ENCODE measurements at places on chromosomes 4 and X.

GRCh38 chr4:12414181-12414812 lies 985.6 kb upstream of the HS3ST1 start:
- no peak for DNase-seq

DNA sequence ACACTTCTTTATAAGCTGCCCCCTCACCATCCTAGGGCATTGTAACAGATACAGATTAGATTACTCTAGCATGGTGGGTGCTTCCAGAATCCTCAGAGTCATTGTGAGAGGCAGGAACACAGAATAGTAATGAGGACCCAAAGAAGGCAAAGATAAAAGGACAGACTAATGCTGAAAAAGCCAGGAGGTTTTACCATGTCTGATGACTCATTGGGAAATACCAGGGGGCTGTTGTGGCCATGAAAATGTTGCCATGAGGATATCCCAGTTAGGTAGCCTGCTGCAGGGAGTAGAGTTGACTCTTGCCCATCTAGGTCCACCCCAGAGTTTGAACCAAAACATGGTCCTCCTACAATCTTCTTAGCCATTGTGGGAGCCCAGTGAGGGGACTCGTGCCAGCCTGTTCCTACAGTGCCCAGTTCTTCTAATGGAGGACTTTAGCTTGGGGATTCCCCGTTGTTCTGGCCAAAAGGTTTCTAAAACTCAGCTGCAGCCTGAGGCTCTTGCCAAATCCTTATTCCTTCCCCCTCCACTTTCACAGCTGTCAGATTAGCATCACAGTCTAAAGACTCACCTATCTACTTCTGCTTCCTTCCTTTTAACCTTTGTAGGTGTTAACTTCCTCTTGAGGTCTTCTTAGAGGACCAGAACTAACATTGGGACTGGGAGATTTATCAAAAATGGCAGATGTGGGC lies 586.0 kb upstream of the AADAT start:
- no peak for DNase-seq

DNA sequence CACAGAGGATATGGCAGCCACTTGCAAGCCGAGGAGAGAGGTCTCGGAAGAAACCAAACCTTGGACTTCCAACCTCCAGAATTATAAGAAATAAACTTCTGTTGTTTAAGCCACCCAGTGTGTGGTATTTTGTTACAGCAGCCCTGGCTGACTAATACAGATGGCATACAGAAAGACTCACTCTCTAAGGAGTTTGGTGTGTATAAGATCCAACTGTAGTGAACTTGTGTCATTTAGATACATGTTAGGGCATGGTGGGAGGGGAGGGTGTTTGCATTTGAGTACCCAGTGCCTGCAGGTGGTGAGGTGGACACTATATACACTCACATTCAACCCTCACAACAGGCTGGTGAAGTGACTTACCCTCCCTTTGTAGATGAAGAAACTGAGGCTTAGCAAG lies 233.2 kb upstream of the KLF3 start:
- DNase-seq: no peak

DNA sequence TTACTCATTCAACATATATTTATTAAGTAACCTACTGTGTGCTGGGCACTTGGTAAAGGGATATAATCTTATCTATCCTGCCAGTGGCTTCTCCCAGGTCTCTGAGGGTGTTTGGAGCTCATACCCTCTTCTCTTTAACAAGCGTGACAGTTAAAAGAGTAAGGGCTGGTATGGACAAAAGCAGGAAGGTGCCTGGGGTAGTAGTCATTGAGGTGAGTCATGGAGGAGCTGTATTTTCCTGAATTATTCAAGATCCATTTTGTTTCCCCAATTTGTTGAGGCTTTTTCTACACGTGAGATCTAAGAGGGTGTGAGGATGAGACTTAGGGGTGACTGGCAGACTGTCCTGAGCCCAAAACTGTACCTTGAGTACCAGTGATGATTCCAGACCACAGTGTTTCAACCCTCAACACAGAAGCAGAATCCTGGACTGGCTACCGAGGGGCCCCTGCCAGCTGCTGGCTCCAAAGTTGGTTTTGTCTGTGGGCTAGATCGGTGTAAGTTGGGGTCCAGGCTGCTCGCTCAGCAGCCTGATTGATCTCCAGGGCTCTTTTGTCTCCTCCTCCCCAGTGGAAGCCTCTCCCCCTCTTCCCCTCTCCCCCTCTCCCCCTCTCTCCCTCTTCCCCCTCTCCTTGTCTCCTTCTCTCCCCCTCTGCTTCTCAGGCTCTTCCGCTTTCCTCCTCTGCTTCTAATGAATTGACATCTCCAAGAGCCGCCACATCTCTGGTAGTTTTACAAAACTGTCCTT lies at the start of gene DRP2:
TSS of gene DRP2 (plus strand) at position 671 of the 748 bp plus-strand sequence. CDS start 11,862 bp downstream, outside the sequence.
- DNase-seq: no peak

DNA sequence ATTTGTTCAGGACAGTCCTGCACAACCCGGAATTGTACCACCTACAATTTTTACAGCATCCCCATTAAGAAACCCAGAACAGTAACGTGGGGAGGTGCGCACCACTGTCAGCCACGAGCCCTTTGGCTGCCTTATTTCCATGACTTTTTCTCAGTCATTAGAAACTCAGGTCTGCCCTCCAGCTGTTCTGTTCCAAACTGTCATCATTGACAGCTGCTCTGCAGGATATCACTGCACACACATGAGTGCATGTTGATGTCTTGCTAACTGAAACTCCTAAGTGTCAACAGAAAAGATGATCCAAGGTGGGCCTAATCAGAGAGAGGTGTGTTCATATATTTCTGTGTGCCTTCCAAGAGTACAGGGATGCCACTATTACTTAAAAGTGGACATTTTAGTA lies 123.4 kb downstream of the PARM1 start:
- DNase-seq: no peak

DNA sequence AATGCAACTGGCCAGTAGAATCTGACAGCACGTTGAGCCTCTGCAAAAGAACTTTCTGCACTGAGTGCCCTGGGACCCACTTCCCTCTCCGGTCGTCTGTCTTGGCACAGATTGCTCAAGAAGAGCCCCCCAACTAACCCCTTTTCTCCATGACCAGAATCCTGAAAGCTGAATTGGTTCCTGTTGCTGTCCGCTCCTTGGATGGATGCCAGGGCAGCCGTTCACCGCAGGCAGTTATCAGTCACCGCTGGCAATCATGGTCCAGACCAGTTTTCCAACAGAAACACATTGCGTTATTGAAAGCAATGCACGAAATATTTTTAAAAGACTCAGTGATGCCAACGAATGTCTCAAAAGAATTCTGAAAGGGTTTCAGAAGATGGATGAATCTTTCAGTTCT lies 733.7 kb upstream of the FRG1 start:
- no peak for DNase-seq

GRCh38 chrX:20267931-20268701 lies 1.4 kb upstream of the RPS6KA3 start:
- DNase-seq: peak; percentile 18

- no peak for DNase-seq
These were observed 122.9 kb downstream of the C4orf33 start for GRCh38 chr4:129218897-129219296.

GRCh38 chr4:83285055-83285407 lies 433 bp upstream of the COQ2 start:
- DNase-seq: no peak

DNA sequence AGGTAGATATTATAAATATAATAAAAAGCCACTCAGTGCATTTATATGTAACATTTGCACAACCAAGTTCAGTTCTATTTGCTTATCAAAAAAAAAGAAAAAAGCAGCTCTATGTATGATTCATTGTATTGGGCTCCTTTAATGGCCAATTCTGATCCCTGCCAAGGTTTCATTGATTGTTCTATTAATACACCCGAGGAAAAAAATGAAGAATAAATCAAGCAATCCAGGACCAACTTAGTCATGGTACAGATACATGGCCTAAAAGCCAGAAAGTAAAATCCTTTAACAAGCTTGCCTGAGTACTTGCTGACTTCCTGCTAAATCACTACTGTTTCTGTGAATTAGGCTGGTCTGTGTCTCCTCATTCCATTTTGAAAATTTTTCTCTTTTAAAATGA lies 77.6 kb upstream of the PCDH7 start:
- DNase-seq: no peak

DNA sequence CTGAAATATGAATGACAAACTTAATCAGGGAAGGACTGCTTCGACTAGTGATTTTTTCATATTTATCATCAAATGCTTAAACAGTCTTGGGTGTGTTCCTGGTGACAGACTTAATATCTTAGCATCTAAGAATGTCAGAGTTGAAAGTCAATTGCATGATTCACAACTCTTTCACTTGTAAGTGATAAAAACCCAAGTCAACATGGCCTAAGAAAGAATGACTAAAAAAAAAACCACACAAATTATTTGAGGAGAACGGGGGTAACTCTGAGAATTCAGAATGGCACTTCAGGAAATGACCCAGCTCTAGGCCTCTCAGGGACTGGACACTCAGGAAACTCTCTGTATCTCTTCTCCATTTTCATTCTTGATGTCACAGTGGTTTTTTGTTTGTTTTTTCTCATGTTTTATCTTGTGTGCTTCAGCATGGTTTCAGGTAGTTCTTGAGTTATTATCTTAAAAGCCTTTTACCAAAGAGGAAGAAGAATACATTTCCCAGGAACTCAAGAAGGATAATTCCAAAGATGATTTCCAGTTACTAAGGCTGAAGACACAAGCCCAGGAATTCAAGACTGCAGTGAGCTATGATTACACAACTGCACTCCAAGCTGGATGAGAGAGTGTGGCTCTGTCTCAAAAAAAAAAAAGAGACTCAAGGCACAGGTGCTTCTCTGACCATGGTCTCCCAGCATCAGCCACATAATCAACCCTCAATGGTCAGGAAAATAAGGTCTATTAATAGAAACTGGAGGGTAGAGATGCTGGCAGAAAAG lies 1697.8 kb upstream of the IGFBP7 start:
- no peak for DNase-seq

DNA sequence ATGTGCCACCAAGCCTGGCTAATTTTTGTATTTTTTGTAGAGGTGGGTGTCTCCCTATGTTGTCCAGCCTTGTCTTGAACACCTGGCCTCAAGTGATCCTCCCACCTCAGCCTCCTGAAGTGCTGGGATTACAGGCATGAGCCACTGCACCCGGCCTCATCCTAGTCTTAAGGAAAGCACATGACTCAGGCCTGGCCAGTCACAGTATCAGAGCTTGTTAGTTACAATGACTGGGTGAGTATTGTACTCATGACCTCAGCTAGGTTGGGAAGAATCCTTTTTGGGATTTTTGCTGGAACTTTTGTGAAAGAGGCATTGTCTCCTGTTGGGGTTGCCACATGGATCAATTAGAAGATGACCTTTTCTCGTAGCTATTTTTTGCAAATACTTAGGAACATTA lies 292.8 kb downstream of the RAPGEF2 start:
- DNase-seq: no peak

GRCh38 chr4:38292529-38292928 lies 332.3 kb downstream of the PTTG2 start:
- DNase-seq: no peak

DNA sequence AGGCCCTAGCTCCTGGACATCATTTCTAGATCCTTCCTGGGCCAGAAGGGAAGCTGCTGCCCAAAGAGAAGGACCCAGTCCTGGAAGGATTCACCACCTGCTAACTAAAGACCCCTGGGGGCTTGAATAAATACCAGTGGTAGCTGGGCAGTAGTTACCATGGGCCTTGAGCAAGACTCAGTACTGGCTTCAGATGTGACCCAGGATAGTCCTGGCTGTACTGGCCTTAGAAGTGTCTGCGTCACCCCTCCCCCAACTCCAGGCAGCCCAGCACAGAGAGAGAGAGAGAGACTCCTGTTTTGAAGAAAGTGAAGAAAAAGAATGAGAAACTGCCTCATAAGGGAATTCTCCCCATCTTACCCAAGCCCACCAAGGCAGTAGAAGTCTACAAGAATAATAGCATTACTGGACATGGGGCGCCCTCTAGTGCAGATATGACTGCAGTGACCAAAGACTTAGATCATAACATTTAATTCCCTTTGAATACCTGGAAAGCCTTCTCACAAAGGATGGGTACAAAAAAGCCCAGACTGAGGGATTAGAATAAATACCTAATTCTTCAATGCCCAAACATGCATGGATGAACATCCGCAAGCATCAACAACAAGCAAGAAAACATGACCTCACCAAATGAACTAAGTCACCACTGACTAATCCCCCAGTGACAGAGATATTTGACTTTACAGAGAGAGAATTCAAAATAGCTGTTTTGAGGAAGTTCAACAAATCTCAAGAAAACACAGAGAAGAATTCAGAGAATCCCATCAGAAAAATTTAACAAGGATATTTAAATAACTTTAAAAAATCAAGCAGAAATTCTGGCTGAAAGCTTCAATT lies 171.8 kb downstream of the HNRNPD start:
- peak; percentile 60 for DNase-seq

DNA sequence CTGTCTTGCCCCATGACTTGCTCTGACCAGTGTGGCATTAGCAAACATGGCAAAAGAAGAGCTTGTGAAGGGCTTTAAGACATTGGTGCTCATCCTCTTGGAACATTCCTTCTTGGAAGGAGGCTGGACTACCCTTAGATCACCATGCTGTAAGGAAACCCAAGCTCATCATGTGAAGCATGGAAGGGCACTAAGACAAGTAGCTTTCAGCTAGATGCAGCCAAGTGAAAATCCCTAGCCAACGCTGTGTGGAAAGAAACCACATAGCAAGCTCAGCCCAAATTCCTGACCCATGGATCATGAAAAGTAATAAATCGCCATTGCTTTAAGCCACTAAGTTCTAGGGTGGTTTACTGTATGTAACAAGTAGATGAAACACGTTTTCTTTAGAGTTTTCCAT lies 12.4 kb upstream of the PACRGL start:
- DNase-seq: no peak

- DNase-seq: no peak
These were observed 1008.9 kb upstream of the PCDH7 start for GRCh38 chr4:29711226-29711625.

- peak; percentile 61 for DNase-seq
These were observed 11.2 kb upstream of the BCOR start for GRCh38 chrX:40108959-40109287.

GRCh38 chr4:84915396-84915780 lies 51.1 kb downstream of the WDFY3 start:
- no peak for DNase-seq

DNA sequence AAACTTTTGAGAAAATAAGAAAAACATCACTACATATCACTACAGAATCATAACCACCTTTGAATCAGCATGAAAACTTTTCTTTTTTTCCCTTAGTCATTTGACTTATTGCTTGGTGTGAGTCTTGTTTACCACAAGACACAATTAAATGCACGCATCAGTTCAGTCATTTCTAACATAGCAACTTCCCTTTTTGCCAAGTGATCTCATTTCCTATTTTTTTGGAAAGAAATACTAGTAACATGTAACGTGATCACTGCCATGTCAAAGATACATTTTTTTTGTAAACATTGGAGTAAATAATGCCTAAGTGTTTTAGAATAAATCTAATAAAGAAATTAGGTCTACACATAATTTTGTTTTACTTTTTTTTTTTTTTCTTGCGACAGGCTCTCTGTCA lies 5.1 kb upstream of the CXCL8 start:
- DNase-seq: no peak

DNA sequence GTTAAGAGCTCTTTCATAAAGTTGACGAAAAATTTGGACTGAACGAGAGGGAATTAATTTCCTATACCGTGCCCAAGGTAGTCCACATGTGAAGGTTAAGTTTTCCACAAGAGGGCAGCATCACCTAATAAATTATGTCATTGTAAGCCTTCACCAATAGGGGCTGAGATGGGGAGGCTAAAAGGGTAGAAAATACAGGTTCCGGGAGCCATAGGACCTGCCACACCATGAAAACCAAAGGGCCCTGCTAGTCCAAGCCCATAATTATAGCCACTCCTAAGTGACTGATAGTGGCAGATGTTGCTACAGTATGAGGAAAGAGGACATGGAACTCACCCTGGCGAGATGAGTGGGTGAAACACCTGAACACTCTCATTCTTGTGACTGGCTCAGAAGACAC lies 122.2 kb downstream of the SHROOM4 start:
- no peak for DNase-seq

GRCh38 chr4:13218326-13218958 lies 265.7 kb downstream of the RAB28 start:
- no peak for DNase-seq

Measured in activated CD4-positive, alpha-beta T cell treated with anti-CD3 and anti-CD28 coated beads, Interleukin-2, amount 50 U/mL, for 48 hours (primary cell).